ENCODE measurements at places on chromosomes 7 and 10. TPM values are rescaled to one million over a fixed set of nuclear protein-coding genes. Genes with fewer than 3 reads are reported as not detected.

DNA sequence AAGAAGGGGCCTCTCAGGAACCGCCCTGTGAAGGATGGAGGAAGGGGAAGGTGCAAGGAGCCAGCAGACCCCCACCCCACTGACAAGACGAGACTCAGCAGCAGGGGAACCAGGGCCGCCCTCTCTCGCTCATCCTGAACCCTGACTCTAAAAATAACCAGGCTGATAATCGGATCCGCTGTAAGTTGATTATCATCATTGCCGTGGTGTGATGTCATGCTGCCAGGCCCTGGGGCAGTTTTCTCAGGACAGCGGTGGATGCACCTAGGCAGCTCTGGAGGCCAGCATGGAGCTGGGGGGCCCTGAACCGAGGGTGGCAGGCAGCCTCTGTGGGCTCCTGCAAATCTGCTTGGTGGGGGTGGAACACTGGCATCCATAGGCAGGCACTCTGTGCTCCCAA lies 7.9 kb downstream of the RET start:
- no peaks in the 10 kb centered on the region for H3K36me3 ChIP-seq
- peaks cover 5% of the 10 kb centered on the region for H3K27me3 ChIP-seq
- H3K4me3 ChIP-seq: no peak overlapping the region
- H3K27ac ChIP-seq: no peak overlapping the region

DNA sequence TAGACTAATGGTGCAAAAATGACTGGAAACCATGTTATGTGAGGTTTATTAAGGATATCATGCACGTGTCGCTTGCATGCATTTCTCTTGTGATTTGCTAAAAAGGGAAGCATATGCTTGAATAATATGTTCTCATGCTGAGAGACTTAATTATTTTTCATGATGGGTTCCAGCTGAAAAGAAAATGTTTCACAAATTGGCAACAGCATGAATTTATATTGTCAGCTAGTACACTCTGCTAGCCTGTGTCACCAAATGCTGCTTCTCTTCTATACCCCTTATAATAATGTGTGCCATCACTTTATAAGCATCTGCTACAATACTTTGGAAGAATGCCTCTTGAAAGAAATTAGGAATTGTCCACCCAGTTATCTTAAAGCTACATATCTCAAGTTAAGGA lies 63.0 kb downstream of the GNAI1 start:
- H3K4me1 ChIP-seq: no peaks in the 10 kb centered on the region
- DNase-seq: no peak
- no peaks in the 10 kb centered on the region for H3K27me3 ChIP-seq
- H3K36me3 ChIP-seq: no peaks in the 10 kb centered on the region
- H3K4me3 ChIP-seq: no peak overlapping the region

SFMBT2 gene
- 0.59 TPM for polyA plus RNA-seq

GRCh38 chr10:88227342-88228018 lies 355.6 kb downstream of the RNLS start:
- no peak overlapping the region for H3K4me3 ChIP-seq
- H3K36me3 ChIP-seq: no peaks in the 10 kb centered on the region
- no peaks in the 10 kb centered on the region for H3K27me3 ChIP-seq
- DNase-seq: peak; percentile 21
- peaks cover 21% of the 10 kb centered on the region for H3K4me1 ChIP-seq
- H3K27ac ChIP-seq: peak overlapping the region; percentile 78

GRCh38 chr7:3176112-3177000 lies 124.7 kb upstream of the SDK1 start:
- DNase-seq: no peak
- no peaks in the 10 kb centered on the region for H3K36me3 ChIP-seq
- no peak overlapping the region for H3K4me3 ChIP-seq
- no peaks in the 10 kb centered on the region for H3K27me3 ChIP-seq
